ENCODE measurements at places on chromosomes 13 and 19.

DNA sequence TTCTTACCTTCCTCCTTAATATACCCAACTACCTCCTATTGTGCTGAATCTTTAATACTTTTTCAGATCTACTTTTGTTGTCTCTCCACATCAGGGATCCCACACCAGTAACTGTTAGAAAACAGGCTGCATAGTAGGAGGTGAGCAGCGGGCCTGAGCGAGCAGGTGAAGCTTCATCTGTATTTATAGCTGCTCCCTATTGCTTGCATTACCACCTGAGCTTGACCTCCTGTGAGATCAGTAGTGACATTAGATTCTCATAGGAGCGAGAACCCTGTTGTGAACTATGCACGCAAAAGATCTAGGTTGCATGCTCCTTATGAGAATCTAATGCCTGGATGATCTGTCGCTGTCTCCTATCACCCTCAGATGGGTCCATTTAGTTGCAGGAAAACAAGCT lies 279.8 kb downstream of the DIAPH3 start:
- no peak for DNase-seq

- no peak for DNase-seq
These were observed 17.8 kb downstream of the ERCC5 start for GRCh38 chr13:102863590-102863989.

GRCh38 chr13:34900288-34900739 lies 41.8 kb upstream of the NBEA start:
- no peak for DNase-seq

- DNase-seq: no peak
These were observed 819.8 kb downstream of the PCDH9 start for GRCh38 chr13:66410314-66410713.

GRCh38 chr19:3403489-3404323 lies 37.3 kb downstream of the NFIC start:
- DNase-seq: no peak
